Activated naive CD4-positive, alpha-beta T cell treated with anti-CD3 and anti-CD28 coated beads, Interleukin-2, amount 10 ng/mL, durations not matched to agents 7 days and 5 days (primary cell): ENCODE measurements at places on chromosomes 3 and 15.

DNA sequence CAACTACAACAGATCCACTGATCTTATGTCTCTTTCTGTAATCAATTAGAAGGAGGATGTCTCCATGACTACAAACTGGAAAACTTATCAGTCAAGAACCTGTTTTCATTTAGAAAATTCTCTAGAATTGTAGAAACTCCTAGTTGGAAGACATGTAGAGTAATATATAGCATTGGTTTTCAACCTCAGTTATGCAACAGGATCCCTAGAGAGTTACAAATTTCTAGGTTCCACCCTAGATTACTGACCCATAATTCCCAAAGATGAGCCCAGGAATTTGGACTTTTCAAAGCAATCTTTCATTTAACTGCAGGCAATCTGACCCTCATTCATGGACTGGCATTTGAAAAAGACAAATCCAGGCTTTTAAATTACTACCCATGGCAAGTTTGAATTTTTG is 116.9 kb upstream of the RAP2B start:
- no peak overlapping the region for H3K27ac ChIP-seq
- H3K4me3 ChIP-seq: no peak overlapping the region
- no peak for DNase-seq
- H3K4me1 ChIP-seq: peaks cover 9% of the 10 kb centered on the region
- H3K36me3 ChIP-seq: no peaks in the 10 kb centered on the region

- peaks cover 24% of the 10 kb centered on the region for H3K4me1 ChIP-seq
- peaks cover 23% of the 10 kb centered on the region for H3K27me3 ChIP-seq
- H3K4me3 ChIP-seq: no peak overlapping the region
Observed at GRCh38 chr3:11136830-11137626, 17.3 kb upstream of the HRH1 start.

DNA sequence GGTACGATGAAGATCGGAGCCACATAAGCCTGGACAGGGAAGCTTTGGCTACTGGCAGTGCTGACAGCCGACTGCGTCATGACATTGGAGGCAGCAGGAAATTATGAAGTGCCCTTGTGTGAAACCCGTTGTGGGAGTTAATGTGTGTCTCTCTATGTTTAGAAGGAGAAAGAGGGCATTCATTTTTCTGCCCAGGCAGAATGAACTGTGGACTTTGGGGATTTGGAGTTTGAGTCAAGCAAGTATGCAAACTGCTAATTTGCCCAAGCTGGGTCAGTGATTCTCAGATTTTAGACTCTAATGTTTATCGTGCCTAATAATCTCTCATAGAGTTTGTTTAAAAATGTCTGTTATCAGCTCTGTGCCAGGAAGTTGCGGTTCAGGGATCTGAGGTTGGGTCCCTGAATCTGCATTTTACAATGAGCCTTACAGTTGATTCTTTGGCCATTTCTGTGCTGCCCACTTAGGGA is 5.6 kb downstream of the CTXND1 start:
- H3K4me1 ChIP-seq: peaks cover 8% of the 10 kb centered on the region
- no peak for DNase-seq
- peaks cover 73% of the 10 kb centered on the region for H3K27me3 ChIP-seq
- no peaks in the 10 kb centered on the region for H3K36me3 ChIP-seq
- H3K4me3 ChIP-seq: no peak overlapping the region

DNA sequence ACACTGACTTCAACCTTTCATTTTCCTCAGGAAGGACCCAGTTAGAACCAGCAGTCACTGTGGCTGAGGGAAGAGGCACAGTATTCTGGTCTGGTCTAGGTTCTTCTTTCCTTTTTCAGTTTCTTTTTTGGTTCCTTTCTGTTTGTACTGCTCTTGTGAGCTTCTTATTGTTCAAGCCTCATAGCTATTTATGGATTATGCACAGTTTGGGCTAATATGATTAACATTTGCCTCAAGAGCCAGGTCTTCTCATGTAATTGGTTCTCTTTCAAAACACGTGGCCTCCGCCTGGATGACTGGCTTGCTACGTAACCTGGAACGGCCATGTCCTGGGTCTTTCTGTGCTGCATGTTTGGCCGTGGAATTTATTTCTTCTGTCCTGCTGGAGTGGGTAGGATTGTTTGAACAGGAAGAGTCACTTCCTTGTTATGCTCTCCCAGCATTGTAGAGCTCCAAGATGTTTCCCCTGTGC is 43.3 kb downstream of the RBMS3 start:
- H3K36me3 ChIP-seq: no peaks in the 10 kb centered on the region
- H3K27me3 ChIP-seq: no peaks in the 10 kb centered on the region
- no peak overlapping the region for H3K4me3 ChIP-seq
- DNase-seq: no peak
- H3K4me1 ChIP-seq: no peaks in the 10 kb centered on the region

DNA sequence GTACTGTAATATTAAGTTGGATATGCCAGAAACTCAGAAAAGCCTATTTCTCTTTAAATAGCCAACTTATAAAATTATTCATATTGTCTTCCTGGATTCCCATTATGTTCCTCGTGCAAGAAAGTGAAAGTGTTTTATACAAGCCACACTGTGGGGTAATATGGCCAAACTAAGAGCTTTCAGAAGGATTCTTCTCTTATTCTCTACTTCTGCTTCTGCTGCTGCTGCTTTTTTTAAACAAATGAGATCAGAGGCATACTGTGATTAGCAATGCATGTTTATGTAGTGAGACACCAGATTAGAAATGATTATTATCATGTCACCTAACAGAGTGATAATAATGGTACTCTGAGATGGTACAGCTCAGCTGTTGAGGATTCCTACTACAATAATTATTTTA is 1026.5 kb upstream of the CFAP20DC start:
- H3K4me1 ChIP-seq: peaks cover 66% of the 10 kb centered on the region
- H3K27me3 ChIP-seq: no peaks in the 10 kb centered on the region
- peak overlapping the region; percentile 79 for H3K4me3 ChIP-seq
- peak overlapping the region; percentile 88 for H3K27ac ChIP-seq
- peaks cover 47% of the 10 kb centered on the region for H3K36me3 ChIP-seq
- DNase-seq: no peak

DNA sequence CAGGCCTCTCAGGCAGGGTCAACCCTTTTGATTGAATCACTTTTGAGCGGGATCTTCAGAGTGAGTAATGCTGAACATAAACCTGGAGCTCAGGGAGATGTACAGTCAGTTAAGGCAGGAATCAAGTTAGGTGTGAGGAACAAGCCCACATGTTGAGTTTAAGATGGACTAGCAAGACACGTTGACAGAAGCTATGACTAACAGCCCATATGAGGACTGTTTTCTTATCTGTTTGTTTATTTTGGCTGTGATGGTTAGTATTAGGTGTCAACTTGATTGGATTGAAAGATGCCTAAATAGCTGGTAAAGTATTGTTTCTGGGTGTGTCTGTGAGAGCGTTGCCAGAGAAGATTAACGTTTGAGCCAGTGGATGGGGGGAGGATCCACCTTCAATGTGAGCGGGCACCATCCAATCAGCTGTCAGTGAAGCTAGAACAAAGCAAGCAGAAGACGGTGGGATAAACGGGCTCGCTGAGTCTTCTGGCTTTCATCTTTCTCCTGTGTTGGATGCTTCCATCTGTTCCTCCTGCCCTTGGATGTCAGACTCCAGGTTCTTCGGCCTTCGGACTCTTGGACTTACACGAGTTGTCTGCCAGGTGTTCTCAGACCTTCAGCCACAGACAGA is 232.3 kb upstream of the STAC start:
- H3K4me3 ChIP-seq: no peak overlapping the region
- no peaks in the 10 kb centered on the region for H3K4me1 ChIP-seq
- DNase-seq: no peak

GRCh38 chr15:66387163-66388042 is 691 bp downstream of the MAP2K1 start:
- H3K27me3 ChIP-seq: no peaks in the 10 kb centered on the region
- H3K36me3 ChIP-seq: peaks cover 29% of the 10 kb centered on the region
- H3K27ac ChIP-seq: peak overlapping the region; percentile 88

GRCh38 chr15:77004189-77004588 is 9.3 kb downstream of the PSTPIP1 start:
- H3K27ac ChIP-seq: peak overlapping the region; percentile 90
- peak overlapping the region; percentile 68 for H3K4me3 ChIP-seq
- no peaks in the 10 kb centered on the region for H3K27me3 ChIP-seq
- peaks cover 85% of the 10 kb centered on the region for H3K4me1 ChIP-seq
- peaks cover 52% of the 10 kb centered on the region for H3K36me3 ChIP-seq

DNA sequence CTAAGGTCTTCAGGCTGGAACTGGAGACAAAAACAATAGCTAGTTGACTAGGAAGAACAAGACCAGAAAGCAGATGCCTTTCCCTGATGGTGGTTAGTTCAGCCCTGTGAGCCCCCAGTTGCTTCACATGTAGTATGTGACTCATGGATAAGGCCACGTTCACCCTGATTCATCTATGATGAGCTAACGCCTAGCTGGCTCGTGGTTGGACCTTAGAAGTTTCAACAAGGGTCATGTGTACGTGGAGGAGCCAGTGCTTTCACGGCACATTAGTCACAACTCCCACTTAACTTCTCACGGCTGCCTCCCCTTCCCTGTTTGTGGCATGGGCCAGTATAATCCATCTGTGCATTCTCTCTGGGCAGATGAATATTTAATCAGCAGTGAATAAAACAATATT is 20.6 kb downstream of the COL8A1 start:
- H3K4me1 ChIP-seq: no peaks in the 10 kb centered on the region
- H3K36me3 ChIP-seq: no peaks in the 10 kb centered on the region
- no peak overlapping the region for H3K27ac ChIP-seq
- H3K4me3 ChIP-seq: no peak overlapping the region

DNA sequence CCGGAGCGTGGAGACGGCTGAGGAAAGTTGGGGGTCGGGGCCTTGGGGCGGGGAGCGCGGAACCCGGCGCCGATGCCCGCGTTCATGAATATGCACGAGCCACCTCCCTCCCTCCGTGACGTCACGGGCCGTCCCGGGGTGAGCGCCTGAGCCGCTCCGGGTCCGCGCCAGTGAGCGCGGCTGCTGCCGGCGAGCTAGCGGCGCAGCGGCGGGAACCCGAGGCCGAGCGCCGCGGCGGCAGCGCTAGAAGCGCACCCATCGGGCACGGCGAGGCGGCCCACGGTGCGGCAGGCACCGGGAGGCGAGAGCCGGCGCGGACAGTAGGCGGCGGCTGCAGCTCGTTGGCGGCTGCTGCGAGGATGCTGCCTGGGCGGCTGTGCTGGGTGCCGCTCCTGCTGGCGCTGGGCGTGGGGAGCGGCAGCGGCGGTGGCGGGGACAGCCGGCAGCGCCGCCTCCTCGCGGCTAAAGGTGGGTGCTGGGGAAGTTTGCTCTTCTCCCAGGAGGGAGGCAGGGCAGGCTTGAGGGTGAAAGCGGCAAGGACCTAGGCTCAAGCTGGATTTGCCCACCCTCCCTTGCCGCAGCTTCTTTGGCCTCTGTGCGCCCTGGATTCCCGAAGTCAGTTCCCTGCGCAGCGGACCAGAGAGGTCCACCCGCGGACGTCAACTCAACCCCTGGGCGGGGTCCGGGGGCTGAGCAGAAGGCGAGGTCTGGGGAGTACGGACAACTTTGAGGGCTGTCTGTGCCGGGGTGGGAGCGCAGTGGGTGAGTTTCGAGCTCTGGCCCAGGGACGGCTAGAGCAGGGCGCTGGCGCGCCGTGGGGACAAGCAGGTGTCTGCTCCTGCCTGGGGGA is at the start of gene CLSTN2:
Gene CLSTN2 (plus strand): TSS at position 170 of the 850 bp plus-strand sequence.
- peak; percentile 32 for DNase-seq
- H3K4me3 ChIP-seq: no peak within 1 kb of the TSS
- H3K27ac ChIP-seq: no peak within 1 kb of the TSS

DNA sequence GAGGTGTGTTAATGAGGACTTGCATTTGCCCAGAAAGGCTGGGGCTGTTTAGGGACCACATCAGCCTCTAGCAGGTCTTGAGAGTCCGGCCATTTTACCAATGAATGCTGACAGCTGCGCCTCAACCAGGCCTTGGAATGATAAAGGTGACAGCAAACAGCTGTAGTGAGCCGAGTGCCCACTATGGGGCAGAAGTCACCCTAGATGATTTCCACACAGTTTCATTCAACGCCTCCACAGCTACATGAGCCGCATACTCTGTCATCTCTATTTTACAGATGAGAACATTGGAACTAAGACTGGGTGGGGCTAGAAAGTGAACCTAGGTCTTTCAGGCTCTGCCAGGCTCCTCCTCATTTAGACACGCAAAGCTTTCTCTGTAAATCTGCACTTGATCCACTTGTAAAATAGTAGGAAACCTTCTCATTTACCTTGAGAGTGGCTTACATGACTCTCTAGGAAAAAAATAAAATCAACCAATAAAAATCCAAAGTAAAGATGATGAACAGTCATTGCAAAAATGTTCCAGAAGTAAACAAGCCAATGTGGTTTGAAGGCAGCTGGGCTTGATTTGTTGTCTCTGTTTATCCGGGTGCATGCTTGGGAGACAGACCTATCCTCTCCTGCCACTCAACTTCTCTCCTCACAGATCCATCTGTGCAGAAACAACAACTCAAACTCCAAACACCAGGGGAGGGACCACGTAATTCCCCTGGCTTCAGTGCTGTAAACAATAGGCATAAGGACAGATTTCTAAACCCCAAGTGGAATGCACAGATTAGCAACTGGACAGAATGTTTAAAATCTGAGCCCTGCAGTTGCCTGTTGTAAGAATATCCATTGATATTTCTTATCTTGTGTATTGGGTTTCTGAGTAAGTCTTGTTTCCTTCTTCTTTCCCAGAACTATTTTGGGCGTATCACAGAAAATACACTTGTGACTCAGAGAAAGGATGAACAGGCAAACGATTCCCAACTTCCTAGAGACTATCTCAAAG is 31.5 kb upstream of the LDHAL6B start:
- no peak overlapping the region for H3K4me3 ChIP-seq
- H3K27ac ChIP-seq: no peak overlapping the region
- peaks cover 9% of the 10 kb centered on the region for H3K36me3 ChIP-seq
- peak; percentile 64 for DNase-seq

DNA sequence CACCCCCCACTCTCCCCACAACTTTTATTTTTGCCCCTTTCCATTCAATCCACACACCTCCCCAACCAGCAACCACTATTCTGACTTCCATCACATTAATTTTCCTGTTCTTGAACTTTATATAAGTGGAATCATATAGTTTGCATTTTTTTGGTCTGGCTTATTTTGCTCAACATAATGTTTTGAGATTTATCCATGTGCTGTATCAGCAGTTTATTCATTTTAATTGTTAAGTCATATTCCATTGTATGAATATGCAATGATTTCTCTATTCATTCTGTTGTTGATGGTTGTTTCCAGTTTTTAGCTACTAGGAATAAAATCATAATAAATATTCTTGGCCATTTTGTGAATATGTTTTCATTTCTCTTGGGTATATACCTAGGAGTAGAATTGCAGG is 5.8 kb upstream of the SCAMP5 start:
- H3K4me1 ChIP-seq: no peaks in the 10 kb centered on the region
- no peaks in the 10 kb centered on the region for H3K36me3 ChIP-seq
- H3K4me3 ChIP-seq: no peak overlapping the region
- H3K27me3 ChIP-seq: peaks cover 26% of the 10 kb centered on the region

- H3K27me3 ChIP-seq: no peaks in the 10 kb centered on the region
- no peak overlapping the region for H3K27ac ChIP-seq
- no peak for DNase-seq
Observed at GRCh38 chr3:100084100-100084806, 30.0 kb downstream of the FILIP1L start.

DNA sequence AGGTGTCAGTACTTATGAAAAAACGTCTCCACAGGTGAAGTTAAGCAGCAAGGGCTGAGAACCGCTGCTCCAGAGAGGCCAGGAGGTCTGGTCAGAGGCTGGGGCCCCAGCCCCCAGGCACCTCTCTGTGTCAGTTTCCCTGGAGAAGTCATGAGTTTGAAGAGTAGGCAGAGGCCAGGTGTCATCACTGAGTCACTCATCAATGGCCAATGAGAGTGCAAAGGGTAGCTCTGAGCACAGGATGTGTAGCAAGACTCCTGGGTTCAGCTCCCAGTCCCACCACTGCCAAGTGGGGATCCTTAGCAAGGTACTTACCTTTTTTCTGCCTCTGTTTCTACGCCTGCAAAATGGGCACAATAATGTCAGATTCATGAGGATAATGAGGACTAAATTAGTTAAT is 47.9 kb downstream of the CORO2B start:
- no peak overlapping the region for H3K4me3 ChIP-seq
- H3K27me3 ChIP-seq: peaks cover 37% of the 10 kb centered on the region
- no peaks in the 10 kb centered on the region for H3K4me1 ChIP-seq
- no peak for DNase-seq
